ENCODE measurements at places on chromosomes 7 and 10. TPM values are rescaled to one million over a fixed set of nuclear protein-coding genes. Genes with fewer than 3 reads are reported as not detected.

The PYROXD2 gene
- 16.1 TPM for total RNA-seq

GRCh38 chr7:140005341-140005740 is 57.4 kb downstream of the PARP12 start:
- H3K27ac ChIP-seq = no peak overlapping the region
- DNase-seq = no peak
- H3K36me3 ChIP-seq = no peaks in the 10 kb centered on the region
- no peaks in the 10 kb centered on the region for H3K4me1 ChIP-seq

GRCh38 chr7:79462390-79462789 is 8.9 kb upstream of the MAGI2 start:
- no peaks in the 10 kb centered on the region for H3K27me3 ChIP-seq
- no peak overlapping the region for H3K4me3 ChIP-seq
- no peak for DNase-seq
- peaks cover 6% of the 10 kb centered on the region for H3K4me1 ChIP-seq
- peaks cover 32% of the 10 kb centered on the region for H3K36me3 ChIP-seq

- H3K4me3 ChIP-seq = no peak overlapping the region
- H3K4me1 ChIP-seq = peaks cover 53% of the 10 kb centered on the region
- no peak for DNase-seq
- no peaks in the 10 kb centered on the region for H3K27me3 ChIP-seq
Observed at GRCh38 chr7:79401254-79401653, 52.2 kb downstream of the MAGI2 start.

- H3K4me3 ChIP-seq = no peak overlapping the region
- no peaks in the 10 kb centered on the region for H3K27me3 ChIP-seq
- no peak overlapping the region for H3K27ac ChIP-seq
- no peak for DNase-seq
- no peaks in the 10 kb centered on the region for H3K36me3 ChIP-seq
Observed at GRCh38 chr7:127239814-127240213, 12.9 kb downstream of the GRM8 start.

Data from heart left ventricle (tissue), 16 donors.